Endodermal cell (in vitro differentiated cells): ENCODE measurements at places on chromosomes 1 and 21.
A peak's percentile ranks its signal among the peaks of the same experiment; 100 is the strongest.

- DNase-seq = no peak
- H3K27ac ChIP-seq = no peak overlapping the region
Observed at GRCh38 chr1:154598871-154599635, 8.9 kb downstream of the ADAR start.

DNA sequence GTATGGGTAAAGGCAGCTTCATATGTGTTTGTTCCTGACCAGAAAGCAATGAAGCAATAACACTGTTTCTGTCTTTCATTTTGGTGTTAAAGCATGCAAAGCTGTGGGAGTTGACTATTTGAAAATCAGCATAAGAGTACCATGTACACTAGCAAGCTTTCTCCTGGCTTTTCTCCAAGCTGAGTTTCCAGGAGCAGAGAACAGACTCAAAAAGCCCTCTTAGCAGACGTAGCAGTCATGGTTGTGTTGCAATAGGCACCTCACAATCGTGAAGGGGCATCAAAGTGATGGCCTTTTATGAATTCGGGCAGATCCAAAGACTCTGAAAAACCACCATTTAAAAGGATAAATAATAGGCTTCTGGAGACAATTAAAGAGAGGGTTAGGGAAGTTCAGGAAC, 159.7 kb downstream of the PTGER3 start:
- DNase-seq = no peak
- no peak overlapping the region for H3K4me3 ChIP-seq
- H3K27ac ChIP-seq = no peak overlapping the region
- H3K27me3 ChIP-seq = peaks cover 64% of the 10 kb centered on the region
- peaks cover 4% of the 10 kb centered on the region for H3K4me1 ChIP-seq

- no peaks in the 10 kb centered on the region for H3K27me3 ChIP-seq
- no peaks in the 10 kb centered on the region for H3K36me3 ChIP-seq
- H3K4me3 ChIP-seq = no peak overlapping the region
- H3K4me1 ChIP-seq = no peaks in the 10 kb centered on the region
- no peak for DNase-seq
- no peak overlapping the region for H3K27ac ChIP-seq
Observed at GRCh38 chr1:221246067-221246466, 366.8 kb downstream of the HLX start.

GRCh38 chr1:243499248-243499647, 243.4 kb downstream of the SDCCAG8 start:
- peak overlapping the region; percentile 16 for H3K27ac ChIP-seq
- no peaks in the 10 kb centered on the region for H3K4me1 ChIP-seq
- no peaks in the 10 kb centered on the region for H3K36me3 ChIP-seq
- no peak for DNase-seq
- H3K4me3 ChIP-seq = no peak overlapping the region
- no peaks in the 10 kb centered on the region for H3K27me3 ChIP-seq

DNA sequence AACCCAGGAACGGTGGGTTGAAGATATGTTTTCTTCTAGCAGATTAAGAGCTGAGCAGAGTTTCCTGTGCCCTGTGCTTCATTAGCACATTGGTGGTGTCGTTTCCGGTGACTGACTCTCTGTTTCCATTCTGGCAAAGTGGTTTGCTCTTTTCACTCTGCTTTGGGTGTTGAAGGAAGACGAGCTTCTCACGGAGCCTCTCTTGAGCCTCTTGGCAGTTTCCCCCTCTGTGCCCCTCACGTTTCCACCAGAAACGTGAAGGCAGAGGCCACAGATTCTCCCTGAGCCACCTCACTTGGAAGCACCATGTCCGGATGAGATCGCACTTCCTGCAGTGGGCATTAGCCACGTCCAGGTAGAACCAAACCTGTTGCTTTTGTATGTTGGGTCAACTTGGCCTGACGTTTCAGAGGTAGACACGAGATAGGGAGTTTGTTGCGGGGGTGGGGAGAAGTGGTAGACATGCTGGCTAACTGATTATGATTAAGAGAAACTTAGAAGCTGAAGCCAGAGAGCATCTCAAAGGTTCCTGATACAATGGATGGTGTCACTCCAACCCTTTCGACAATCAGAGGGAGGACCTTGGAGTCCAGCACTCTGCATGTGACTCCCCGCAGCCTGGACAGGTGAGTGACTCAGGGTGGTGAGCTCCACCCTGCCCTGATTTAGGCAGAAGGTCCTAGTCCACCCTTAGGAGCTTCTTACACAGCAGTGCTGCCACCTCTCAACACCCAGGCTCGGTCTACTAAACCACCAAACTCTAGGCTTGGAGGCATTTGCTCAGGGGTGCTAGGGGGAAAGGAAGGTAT, at the start of gene LAX1:
TSS of gene LAX1 (plus strand) at position 155 of the 809 bp plus-strand sequence. CDS start at position 538, 383 bp downstream.
- no peak for DNase-seq
- H3K4me3 ChIP-seq = no peak within 1 kb of the TSS
- peaks cover 2% of the 10 kb centered on the region for H3K4me1 ChIP-seq
- no peak within 1 kb of the TSS for H3K27ac ChIP-seq
- H3K36me3 ChIP-seq = no peaks in the 10 kb centered on the region

- H3K4me3 ChIP-seq = peak overlapping the region; percentile 92
- H3K27ac ChIP-seq = no peak overlapping the region
- peak; percentile 77 for DNase-seq
- peaks cover 12% of the 10 kb centered on the region for H3K36me3 ChIP-seq
Observed at GRCh38 chr1:151145304-151146071, 943 bp downstream of the SEMA6C start.

GRCh38 chr1:155136748-155137147, 1.1 kb downstream of the SLC50A1 start:
- peaks cover 12% of the 10 kb centered on the region for H3K36me3 ChIP-seq
- H3K4me3 ChIP-seq = peak overlapping the region; percentile 99
- no peak overlapping the region for H3K27ac ChIP-seq
- peak; percentile 51 for DNase-seq
- peaks cover 4% of the 10 kb centered on the region for H3K4me1 ChIP-seq

GRCh38 chr1:19372602-19373001, 60.5 kb downstream of the SLC66A1 start:
- no peaks in the 10 kb centered on the region for H3K27me3 ChIP-seq
- H3K4me1 ChIP-seq = peaks cover 5% of the 10 kb centered on the region
- peaks cover 57% of the 10 kb centered on the region for H3K36me3 ChIP-seq
- no peak overlapping the region for H3K4me3 ChIP-seq
- no peak for DNase-seq
- H3K27ac ChIP-seq = no peak overlapping the region

GRCh38 chr1:87805666-87806378, 477.1 kb downstream of the LMO4 start:
- H3K4me1 ChIP-seq = no peaks in the 10 kb centered on the region
- H3K27ac ChIP-seq = no peak overlapping the region
- no peak overlapping the region for H3K4me3 ChIP-seq
- no peaks in the 10 kb centered on the region for H3K27me3 ChIP-seq
- H3K36me3 ChIP-seq = no peaks in the 10 kb centered on the region
- no peak for DNase-seq

DNA sequence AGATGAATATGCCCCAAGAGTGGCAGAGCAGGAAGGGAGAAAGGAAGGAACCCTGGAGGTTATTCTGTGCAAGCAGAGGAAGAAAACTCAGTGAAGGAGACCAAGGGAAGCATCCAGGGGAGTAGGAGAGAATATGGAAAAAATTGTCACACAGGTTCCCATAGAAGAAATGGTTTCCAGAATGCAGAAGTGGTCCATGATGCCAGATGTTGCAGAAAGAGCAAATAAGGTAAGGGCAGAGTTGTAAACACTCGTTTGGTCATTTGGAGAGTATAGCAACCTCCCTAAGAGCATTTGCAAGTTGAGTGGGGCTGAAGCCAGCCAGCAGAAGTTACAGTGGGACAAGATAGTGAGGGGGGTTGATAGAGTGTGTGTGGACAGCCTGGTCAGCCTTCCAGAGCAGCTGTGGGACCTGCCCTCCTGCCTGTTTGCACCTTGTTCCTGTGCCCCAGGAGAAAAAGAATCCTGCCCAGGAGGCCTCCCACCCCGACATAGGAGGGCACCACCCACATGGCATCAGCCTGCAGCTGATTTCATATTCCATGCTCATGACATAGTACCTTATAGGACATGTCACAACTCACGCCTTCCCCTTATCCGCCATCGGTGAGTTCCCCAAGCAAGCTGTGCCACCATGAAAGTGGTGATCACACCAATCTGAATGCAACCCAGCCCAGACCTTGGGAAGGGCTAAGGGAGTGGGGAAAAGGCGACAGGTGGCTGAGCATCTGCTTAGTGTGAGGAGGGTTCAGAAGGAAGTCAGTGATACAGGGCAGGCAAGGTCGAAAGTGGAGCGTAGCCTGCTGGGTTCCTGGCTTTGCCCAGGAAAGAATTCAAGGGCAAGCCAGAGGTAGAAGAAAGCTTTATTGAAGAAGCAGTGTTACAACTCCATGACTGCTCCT, 8.2 kb upstream of the NEK2 start:
- H3K4me3 ChIP-seq = no peak overlapping the region
- H3K4me1 ChIP-seq = no peaks in the 10 kb centered on the region
- no peaks in the 10 kb centered on the region for H3K27me3 ChIP-seq
- no peaks in the 10 kb centered on the region for H3K36me3 ChIP-seq
- no peak for DNase-seq
- no peak overlapping the region for H3K27ac ChIP-seq

DNA sequence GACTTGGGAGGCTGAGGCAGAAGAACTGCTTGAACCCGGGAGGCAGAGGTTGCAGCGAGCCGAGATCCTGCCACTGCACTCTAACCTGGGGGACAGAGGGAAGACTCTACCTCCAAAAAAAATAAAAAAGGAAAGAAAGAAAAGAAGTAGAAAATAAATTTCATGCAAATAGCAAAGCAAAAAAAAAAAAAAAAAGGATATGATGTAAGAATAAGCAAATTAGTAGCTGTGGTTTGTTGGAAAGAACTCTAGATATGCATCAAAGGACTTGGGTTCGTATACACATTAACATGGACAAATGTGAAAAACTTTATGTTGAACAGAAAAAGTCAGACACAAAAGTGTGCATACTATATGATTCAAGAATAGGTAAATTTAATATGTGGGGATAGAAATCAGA, 11.9 kb downstream of the WASF2 start:
- no peaks in the 10 kb centered on the region for H3K36me3 ChIP-seq
- H3K27ac ChIP-seq = no peak overlapping the region
- no peak overlapping the region for H3K4me3 ChIP-seq
- DNase-seq = no peak
- no peaks in the 10 kb centered on the region for H3K27me3 ChIP-seq
